HT1080 (cell line): ENCODE measurements at places on chromosomes 7 and 10.

DNA sequence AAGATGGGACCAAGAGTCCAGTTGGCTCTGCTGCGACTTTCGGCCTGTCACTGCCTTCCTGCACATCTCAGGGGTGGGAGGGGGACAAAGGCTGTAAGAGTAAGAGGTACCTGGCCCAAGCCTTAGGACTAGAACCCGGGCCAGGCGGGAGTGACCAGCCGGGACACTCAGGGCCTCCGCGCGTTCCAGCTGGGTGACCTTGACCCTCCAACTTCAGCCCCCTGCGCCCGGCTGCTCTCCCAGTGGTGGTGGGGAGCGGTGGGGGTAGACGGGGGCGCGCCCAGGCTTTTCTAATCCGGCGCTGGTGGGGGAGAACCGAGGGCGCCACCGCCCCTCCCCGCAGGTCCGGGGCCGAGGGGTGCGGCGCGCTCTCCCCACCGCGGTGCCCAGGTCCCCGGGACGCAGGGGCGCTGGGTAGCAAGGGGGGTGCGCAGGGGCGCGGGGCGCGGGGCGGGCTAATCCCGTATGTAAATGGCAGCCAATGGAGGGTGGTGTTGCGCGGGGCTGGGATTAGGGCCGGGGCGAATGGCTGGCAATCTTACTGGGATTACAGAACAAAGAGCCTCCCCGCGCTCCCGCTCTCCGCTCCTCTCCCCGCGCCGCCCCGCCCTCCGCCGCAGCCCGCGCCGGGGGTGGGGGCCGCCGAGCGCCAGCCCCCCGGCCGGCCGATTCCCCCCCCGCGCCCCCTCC, at the start of gene GTF2IRD1:
TSS of gene GTF2IRD1 (plus strand) at position 585 of the 690 bp plus-strand sequence. CDS start 54,175 bp downstream, outside the sequence.
- DNase-seq: peak; percentile 81

GRCh38 chr10:24132741-24133140, 76.2 kb upstream of the KIAA1217 start:
- peak; percentile 74 for DNase-seq

DNA sequence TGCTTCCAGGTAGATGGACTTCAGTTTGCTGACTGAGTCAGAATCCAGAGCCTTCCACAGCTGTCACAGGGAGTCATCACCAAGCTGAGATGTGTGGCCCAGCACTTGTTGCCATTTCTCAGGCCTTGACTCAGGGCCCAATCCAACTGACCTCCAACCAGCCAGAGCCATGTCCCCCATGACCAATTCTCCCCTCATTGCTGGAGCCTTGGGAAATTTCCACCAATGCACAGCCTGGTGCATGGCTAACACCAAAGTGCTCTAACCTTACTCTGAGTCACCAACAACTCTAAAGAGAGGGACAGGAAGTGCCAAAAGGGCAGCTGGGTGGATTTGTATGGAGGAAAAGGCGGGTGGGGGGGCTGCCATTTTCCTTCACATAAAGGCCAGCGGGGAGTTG, 13.4 kb upstream of the GLI3 start:
- peak; percentile 49 for DNase-seq

DNA sequence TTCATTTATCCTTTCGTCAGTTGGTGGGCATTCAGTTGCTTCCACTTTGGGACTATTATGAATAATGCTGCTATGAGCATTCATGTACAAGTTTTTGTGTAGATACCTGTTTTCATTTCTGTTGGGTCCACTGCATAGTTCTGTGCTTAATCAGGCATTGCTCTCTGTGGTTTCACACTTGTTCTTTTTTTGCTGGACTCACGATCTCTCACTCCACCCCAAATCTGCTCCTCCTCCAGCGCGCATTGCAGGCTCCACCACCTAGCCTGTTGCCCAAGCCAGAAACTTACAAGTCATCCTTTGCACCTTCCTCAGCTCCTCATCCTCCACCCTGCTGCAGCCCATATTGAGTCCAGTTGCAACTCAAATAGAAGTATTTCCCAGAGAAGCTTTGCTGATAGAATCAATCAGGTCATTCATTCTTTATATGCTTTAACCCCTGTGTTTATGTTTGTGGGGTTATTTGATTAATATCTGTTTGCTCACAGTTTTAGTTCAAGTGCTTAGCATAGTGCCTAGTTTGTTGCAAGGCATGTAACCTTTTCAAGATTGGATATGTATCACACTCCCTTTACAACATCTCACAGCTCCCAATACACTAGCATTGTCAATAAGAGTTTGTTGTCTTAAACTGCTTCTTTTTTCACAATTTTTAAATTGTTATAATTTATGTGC, 16.6 kb upstream of the AFAP1L2 start:
- DNase-seq: no peak

DNA sequence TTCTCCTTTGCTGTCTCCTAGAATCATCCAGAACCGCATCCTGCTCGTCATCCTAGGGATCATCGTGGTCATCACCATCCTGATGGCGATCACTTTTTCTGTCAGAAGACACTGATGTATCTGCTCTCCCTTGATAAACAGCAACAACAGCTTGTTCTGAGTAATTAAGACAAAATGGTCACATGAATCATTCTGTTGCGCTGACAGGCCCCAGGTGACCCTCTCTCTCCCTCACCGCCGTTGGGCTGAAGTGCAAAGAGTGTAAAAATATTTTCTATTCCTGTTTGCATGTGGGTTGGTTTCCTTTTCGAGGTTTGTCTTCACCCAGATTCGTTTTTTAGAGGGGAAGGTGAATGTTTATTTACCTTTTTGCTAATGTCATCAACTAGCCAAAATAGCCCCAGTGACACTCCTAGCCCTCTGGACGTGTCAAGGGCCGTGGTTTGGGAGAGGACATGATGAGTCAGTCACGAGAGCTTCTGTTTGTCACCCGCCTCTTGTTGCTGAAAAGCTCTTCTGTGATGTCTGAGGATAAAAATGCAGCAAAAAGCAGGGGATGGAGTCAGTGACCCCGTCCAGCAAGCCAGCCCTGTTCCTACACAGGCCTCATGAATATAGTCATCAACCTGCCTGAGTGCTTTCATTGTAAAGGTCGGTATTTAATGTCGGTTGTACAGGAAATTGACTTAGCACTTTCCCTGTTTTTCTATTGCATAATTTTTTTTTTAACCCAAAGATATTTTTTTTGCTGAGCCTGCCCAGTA, 134.6 kb upstream of the TCF7L2 start:
- DNase-seq: peak; percentile 87

- DNase-seq: no peak
These were observed 861 bp upstream of the LIMK1 start for GRCh38 chr7:74082770-74083116.
